ENCODE measurements at places on chromosomes 3 and 15. TPM values are rescaled to one million over a fixed set of nuclear protein-coding genes. Genes with fewer than 3 reads are reported as not detected.

Gene DNAJB8
- total RNA-seq = not detected

Gene EIF4E3
- total RNA-seq = 64.6 TPM

GRCh38 chr3:152160350-152161011, 108.2 kb upstream of the MBNL1 start:
- peaks cover 6% of the 10 kb centered on the region for H3K36me3 ChIP-seq
- H3K27me3 ChIP-seq = peaks cover 15% of the 10 kb centered on the region
- no peak for DNase-seq
- H3K4me1 ChIP-seq = no peaks in the 10 kb centered on the region
- no peak overlapping the region for H3K27ac ChIP-seq

- H3K27me3 ChIP-seq = peaks cover 33% of the 10 kb centered on the region
- peaks cover 5% of the 10 kb centered on the region for H3K4me1 ChIP-seq
- peak; percentile 68 for DNase-seq
- no peak overlapping the region for H3K27ac ChIP-seq
These were observed 412 bp upstream of the CTXN2 start for GRCh38 chr15:48190932-48191573.

DNA sequence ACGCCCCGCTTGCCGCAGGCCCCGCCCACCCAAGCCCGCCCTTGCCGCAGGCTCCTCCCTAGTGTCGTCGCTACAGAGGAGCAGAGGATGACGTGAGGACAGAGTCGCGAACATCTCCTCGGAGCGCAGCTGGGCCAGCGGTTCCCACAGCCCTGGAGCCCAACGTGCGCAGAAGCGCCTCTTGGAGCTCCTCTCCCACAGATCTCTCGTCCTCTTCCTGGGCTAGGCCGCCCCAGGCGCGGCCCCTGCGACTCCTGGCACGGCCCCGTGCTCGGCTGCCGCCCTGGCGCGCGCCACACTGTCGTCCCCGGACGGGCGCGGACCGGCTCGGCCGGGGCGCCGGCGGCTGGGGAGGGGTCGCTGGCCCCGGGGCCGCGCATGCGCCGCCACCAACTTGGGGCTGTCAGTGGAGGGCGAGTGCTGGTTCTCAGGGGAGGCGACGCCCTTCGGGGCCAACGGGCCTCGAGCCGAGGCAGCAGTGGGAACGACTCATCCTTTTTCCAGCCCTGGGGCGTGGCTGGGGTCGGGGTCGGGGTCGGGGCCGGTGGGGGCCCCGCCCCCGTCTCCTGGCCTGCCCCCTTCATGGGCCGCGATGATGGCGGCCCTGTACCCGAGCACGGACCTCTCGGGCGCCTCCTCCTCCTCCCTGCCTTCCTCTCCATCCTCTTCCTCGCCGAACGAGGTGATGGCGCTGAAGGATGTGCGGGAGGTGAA, at the start of gene TRPC1:
Gene TRPC1, plus strand, starts transcription at position 67 of the 714 bp plus-strand sequence. Its CDS starts 526 bp downstream, at position 593.
- H3K27ac ChIP-seq = peak within 1 kb of the TSS; percentile 78
- H3K4me1 ChIP-seq = peaks cover 7% of the 10 kb centered on the region
- DNase-seq = peak; percentile 78
- peak within 1 kb of the TSS; percentile 85 for H3K4me3 ChIP-seq
- peaks cover 67% of the 10 kb centered on the region for H3K27me3 ChIP-seq
- H3K36me3 ChIP-seq = peaks cover 6% of the 10 kb centered on the region

- H3K27ac ChIP-seq = no peak overlapping the region
- DNase-seq = no peak
- no peaks in the 10 kb centered on the region for H3K36me3 ChIP-seq
- no peaks in the 10 kb centered on the region for H3K4me1 ChIP-seq
- no peaks in the 10 kb centered on the region for H3K27me3 ChIP-seq
- H3K4me3 ChIP-seq = no peak overlapping the region
These were observed 100.5 kb downstream of the OSBPL10 start for GRCh38 chr3:31880482-31881078.

Gene A4GNT
- not detected for total RNA-seq

- H3K4me1 ChIP-seq = no peaks in the 10 kb centered on the region
- H3K27me3 ChIP-seq = peaks cover 6% of the 10 kb centered on the region
- H3K36me3 ChIP-seq = no peaks in the 10 kb centered on the region
- no peak overlapping the region for H3K4me3 ChIP-seq
- DNase-seq = no peak
These were observed 340.6 kb downstream of the PTPRG start for GRCh38 chr3:61901986-61902385.

Data from activated naive CD8-positive, alpha-beta T cell treated with anti-CD3 and anti-CD28 coated beads, Interleukin-2, amount 10 ng/mL, durations not matched to agents 7 days and 5 days (primary cell).